Activated gamma-delta T cell treated with anti-CD3 and anti-CD28 coated beads, Interleukin-2, amount 50 U/mL, for 16 hours (primary cell): ENCODE measurements at places on chromosomes 2 and 18.

GRCh38 chr2:135091681-135092080 is 39.6 kb downstream of the RAB3GAP1 start:
- DNase-seq = no peak

DNA sequence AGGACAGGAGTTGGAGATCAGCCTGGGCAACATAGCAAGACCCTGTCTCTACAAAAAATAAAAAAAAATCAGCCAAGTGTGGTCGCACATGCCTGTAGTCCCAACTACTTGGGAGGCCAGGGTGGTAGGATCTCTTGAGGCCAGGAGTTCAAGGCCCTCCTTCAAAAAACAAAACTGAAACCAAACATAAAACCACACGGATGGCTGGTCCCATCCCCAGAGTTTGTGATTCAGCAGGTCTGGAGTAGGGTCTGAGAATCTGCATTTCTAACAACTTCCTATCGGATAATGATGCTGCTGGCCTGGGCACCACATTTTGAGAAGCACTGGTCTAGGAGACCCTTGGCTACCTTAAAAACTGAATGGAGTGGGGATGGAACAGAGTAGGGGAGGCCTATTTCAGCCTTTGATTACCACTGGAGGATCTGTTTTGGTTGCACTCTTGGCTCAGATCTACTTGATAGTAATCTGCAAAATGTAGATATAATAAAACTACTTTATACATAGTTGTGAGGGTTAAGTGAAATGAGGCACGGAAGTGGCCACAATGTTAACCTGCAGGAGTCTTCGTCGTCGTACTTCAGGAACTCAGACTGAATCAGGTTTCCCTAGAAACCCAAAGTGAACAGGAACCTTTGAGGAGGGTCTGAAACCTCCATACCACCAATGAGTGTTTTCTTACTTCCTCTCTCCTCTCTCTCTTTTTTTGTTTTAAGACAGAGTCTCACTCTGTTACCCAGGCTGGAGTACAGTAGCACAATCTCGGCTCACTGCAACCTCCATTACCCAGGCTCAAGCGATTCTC is 25.5 kb upstream of the NFE2L2 start:
- no peak for DNase-seq

DNA sequence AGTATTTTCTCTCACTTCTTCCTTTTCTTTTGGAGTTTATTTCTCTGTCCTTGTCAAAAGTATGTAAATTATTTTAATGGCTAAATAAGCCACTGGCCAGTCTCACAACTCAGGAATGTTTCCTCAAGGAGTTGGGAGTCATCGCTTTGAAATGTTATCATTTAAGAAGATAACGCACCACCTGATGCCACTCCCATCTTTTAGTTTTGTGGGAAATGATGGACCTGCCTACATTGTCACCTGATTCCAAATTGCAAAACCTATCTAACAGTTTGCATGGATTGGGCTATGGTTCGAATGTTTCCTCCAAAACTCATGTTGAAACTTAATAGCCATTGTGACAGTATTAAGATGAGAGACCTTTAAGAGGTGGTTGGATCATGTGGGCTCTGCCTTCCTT is 32.4 kb upstream of the PPM1B start:
- no peak for DNase-seq

- DNase-seq = no peak
Observed at GRCh38 chr2:215034154-215034553, 104.3 kb downstream of the ABCA12 start.

DNA sequence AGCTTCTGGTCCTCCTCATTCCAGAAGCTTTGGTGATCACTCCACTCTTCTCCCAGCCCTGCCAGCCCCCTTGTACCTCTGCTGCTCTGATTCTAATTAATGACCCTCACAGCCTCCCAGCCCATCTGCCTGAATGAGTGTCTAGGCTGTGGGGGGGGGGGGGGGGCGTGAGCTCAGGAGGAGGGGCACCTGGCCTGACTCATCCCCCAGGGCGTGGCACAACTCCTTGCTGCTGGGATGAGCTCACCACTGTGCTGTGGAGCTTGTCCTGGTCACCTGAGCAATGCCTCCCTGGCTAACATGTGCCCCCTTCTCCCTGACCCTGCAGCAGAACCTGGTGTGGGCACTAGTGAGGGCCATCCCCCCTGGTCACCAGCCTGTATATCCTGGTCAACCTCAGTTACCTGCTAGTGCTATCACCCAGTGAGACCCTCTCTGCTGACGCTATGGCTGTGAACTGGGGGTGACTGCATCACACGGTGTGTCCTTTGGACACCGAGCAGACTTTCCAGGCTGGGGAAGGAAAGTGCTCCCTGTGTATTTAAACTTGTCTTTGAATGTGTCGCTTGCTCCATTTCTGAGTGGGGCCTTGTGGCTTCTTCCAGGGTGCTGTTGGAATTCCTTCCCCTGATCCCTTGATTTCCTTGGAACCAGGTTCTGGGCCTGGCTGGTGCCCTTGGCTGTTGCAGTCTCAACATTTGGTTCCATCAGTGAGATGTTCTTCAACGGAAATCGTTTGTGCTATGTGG is 41.5 kb upstream of the PUM2 start:
- no peak for DNase-seq

DNA sequence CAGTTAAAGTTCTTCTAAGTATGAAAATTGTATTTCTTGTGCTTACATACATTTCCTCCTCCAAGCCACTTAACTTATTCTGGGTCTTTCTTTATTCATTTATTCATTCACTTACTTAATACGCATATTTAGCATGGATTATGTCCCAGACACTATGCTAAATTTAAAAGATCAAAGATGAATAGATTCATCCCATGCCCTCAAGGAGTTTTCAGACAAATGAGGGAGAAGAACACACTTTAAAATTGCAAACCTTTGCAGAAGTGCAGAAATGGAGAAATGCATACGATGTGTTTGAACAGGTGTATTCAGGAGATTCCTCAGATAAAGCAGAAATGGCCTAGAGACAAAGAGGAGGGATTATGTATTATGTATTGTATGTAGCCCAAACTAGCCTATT is 298.7 kb upstream of the SOX11 start:
- DNase-seq = no peak

- DNase-seq = no peak
Observed at GRCh38 chr18:58597649-58598048, 31.2 kb downstream of the ALPK2 start.

DNA sequence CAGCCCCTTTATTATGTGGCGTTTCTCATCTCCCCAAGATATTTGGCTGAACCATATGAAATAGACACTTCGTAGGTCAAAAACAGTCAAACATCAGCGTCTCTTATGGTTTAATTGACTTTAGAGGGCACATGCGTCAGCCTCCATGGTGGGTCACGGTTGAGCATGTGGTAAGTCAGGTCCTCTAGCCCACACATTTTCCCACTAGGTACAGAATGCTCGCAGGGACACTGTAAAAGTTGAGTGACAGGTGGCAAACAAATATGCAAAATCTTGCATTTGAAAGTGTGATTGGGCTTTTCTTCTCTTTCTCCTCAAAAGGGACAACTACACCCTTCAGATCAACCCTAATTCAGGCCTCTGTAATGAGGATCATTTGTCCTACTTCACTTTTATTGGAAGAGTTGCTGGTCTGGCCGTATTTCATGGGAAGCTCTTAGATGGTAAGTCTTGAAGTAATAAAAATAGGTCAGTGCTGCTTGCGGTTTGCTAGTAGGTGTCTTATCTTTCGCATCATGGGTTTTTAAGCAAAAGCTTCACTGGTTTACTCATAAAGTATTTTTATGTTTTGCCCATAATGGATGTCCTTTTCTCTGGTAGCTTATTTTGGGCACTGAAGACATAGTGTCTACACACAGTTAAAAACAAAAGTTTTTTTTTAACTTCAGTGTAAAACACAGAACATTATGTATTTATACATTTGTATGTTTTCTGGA is 261.3 kb downstream of the ALPK2 start:
- no peak for DNase-seq

DNA sequence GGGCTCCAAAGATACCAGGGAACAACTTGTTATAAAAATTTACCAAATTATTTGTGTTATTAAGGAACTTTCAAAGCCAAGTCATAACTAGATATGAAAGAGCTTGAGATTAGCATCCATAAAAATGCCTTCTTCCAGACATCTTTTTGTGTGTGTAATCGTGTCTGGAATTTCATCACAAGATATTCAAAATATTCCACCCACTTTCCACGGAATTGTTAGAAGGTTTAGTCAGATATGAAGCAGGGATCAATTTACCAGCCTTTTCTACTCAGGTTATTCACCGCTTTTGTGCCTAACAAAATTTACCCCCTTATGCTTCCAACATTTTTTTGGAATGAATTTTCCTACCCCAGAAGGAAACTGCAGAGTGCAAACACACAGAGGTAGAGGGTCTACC is 130.2 kb upstream of the ACVR2A start:
- DNase-seq = no peak

GRCh38 chr2:217996361-217996760 is 6.4 kb downstream of the TNS1 start:
- DNase-seq = no peak

GRCh38 chr2:170446078-170446477 is 268.1 kb downstream of the MYO3B start:
- DNase-seq = no peak

- DNase-seq = no peak
Observed at GRCh38 chr2:231361701-231362554, 33.6 kb upstream of the B3GNT7 start.

DNA sequence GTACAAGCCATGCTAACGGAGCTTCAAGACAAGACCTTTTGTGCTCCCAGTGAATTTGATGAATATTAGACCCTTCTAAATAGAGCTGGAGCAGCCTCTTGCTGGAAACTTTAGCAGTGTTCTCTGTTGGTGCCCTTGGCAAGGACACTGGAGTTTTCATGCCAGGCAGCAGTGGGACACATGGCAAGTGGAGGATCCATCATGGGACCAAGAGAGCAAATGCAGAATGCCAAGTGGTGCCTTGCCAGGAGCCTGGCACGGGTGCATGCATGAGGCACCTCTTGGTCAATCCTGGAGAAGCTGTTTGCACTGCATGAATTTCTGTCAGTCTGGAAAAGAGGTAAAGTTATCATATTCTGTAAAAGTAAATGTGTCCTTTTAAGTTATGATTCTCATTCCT is 59.1 kb downstream of the NETO1 start:
- no peak for DNase-seq

- no peak for DNase-seq
Observed at GRCh38 chr18:71583252-71583651, 960.9 kb downstream of the CBLN2 start.

- DNase-seq = no peak
Observed at GRCh38 chr2:178391701-178392100, 59.3 kb downstream of the PRKRA start.

DNA sequence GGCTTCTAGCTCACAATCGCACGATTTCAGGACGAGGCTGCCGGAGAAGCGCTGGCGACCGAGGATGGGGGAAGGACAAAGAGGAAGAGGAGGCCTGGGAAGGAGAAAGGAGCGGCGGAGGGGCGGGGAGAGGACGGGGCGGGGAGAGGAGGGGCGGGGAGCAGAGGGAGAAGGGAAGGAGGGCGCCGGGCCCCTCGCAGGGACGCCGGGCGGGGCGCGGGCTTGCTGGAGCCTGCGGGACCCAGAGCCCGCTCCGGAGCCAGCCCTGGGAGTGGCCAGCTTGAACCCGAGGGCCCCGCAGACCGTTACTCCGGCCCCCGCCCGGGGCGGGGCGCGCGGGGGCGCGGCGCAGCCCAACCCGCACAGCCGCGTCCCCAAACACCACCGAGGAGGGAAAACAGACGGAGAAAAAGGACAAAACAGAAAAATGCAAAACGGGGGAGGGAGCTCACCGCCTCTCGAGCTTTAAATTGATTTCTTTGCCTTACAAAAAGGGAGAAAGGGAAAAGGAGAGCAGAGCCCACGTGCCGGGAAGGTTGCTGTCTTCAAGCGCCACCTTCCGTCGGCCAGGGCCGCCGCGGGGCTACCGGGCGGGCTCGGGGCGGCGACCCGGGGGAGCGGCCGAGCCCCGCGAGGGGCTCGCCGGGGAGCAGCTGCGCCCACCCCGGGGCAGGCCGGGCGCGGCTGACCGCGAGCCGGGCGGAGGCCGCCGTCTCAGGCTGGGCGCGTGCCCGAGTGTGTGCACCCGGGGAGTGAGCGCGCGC is 781 bp upstream of the SOX11 start:
- no peak for DNase-seq

- no peak for DNase-seq
Observed at GRCh38 chr2:218145124-218145523, 19.3 kb downstream of the CXCR2 start.

DNA sequence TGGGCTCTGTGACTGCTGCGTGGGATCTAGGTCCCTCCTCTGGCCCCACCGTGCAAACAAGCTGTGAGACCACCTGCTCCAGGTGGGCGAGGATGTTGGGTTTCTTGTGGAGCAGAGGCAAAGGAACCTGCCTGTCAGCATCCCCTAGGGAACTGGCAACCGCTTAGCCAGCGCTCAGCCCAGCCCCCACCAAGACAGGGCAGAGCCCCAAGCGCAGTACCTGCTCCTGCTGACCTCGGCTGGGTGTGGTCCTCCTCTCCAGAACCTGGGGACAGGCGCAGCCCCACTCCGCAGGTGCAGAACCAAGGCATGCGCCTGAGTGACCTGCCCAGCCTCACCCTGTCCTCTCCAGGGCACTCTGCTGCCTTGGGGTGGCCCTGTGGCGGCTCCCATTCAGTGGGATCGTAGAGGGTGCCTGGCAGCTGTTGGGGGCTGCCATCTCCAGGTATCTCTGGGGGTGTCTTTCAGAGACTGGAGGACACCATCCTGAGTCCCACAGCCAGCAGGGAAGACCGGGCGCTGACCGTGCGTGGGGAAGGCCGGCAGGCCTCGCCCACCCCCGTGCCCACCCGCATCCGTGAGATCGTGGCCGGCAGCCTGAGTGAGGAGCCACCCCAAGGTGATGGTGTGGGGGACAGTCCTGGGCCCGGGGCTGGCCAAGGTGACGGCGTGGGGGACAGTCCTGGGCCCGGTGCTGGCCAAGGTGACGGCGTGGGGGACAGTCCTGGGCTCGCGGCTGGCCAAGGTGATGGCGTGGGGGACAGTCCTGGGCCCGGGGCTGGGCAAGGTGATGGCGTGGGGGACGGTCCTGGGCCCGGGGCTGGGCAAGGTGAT is 12.3 kb downstream of the CROCC2 start:
- DNase-seq = no peak

GRCh38 chr2:144583741-144584453 is 64.0 kb upstream of the ZEB2 start:
- DNase-seq = no peak

GRCh38 chr2:111200333-111200881 is 79.7 kb downstream of the BCL2L11 start:
- no peak for DNase-seq

DNA sequence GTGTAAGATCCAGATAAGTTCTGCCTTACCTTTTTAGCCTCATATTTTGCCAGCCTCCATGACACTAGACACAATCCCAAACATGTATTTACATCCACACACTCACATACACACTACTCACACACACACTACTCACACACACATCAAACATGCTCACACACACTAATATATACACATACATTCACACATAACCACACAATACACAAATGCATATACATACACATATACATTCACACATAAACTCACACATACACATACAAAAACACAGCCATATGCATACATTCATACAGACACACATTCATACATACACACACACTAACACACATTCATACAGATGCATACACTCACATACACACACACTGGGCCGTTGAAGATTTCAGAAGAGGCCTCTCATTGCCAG is 109.5 kb downstream of the MAIP1 start:
- no peak for DNase-seq

GRCh38 chr18:39751161-39751560 is 2185.6 kb upstream of the CELF4 start:
- no peak for DNase-seq
